Caki2 (cell line): ENCODE measurements at places on chromosomes 4 and X.

DNA sequence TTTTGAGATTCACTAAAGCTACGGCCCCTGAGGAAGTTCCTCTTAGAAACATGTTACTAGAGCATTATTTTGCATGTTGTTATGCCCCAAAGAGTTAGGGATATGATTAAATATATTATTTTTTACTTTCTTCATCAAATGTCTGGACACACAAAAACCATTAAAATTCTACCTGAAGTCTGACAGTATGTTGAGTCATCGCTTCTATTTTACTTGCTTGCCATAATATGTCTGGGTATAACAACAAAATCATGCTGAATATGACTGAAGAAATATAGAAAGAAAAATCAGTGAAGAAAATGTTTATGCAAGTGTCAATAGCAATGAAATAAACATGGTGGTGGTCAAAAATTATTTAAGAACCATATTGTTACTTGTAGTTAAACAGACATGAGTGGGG is 1818.5 kb upstream of the ADGRL3 start:
- DNase-seq: no peak

- no peak for DNase-seq
Measured at GRCh38 chr4:17535906-17536305, 20.9 kb downstream of the CLRN2 start.

DNA sequence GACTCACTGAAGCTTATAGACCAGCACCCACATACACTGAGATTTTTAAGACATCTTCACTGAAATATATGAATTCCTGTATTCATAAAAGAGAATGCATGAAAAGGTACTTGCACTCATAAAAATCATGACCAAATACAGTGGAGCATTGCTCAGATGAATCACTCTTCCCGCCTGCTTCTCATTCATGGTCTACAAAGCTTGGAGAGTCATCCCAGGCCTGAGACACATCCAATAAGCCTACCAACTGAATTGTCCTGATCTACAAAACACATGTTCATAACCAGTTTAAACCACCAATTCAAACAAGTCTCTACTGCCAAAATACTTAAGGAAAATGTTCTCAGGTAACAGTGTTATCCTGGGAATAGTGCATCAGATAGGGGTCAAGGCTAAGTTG is 38.1 kb downstream of the PROM1 start:
- peak; percentile 14 for DNase-seq

GRCh38 chrX:110218591-110218990 is 99.3 kb downstream of the AMMECR1 start:
- DNase-seq: no peak

DNA sequence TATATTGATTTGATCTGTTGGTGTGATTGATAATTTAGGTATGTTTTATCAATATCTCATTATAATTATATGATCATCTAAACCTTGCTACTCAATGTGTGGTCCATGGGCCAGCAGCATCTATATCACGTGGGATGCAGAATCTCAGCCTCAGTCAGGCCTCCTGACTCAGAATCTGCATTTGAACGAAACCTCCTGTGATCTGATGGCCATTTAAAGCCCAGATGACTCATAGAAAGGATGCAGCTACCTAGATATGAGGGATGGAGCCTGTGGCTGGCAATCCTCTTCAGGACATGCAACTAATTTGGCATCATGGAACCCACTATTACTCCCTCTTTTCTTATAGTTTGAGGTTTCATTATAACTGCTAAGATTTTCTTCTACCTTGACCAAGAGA is 11.3 kb upstream of the CHRNA9 start:
- no peak for DNase-seq

- no peak for DNase-seq
Measured at GRCh38 chr4:64001229-64001898, 407.9 kb downstream of the TECRL start.

DNA sequence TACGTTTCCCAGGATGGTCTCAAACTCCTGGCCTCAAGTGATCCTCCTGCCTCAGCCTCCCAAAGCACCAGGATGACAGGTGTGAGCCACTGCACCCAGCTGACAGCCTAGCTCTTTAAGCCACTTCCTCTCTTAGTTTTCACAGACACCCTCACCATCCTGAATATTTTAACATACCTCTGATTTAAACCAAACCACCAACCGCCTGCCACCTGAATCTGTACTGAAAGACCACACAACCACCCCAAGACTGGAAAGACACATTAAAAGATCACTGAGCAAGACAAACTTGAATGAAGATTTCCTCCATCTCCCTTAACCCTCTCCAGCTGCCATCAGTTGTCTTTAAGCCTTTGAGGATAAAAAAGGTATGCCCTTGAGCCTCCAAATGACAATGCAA is 110.6 kb downstream of the SH3KBP1 start:
- DNase-seq: no peak
